ENCODE measurements at places on chromosomes 12 and 14. TPM values are rescaled to one million over a fixed set of nuclear protein-coding genes. Genes with fewer than 3 reads are reported as not detected.

The PTGER2 gene
- 119 TPM for total RNA-seq

The C3AR1 gene
- 9.1 TPM for total RNA-seq

The GPRC5A gene
- not detected for total RNA-seq

The GPD1 gene
- total RNA-seq: 0.23 TPM

The PSMB11 gene
- total RNA-seq: not detected

The ASIC1 gene
- 25.4 TPM for total RNA-seq

The PMEL gene
- total RNA-seq: 0.55 TPM

The RDH12 gene
- total RNA-seq: not detected

The RNU4-1 gene
- 1,409 TPM for total RNA-seq

The DNAH10 gene
- 0.18 TPM for total RNA-seq

The LPAR5 gene
- total RNA-seq: 16.5 TPM

The SLC16A7 gene
- 38.8 TPM for total RNA-seq

The ARMH4 gene
- not detected for total RNA-seq

The KCNH3 gene
- total RNA-seq: 5.1 TPM

The PLEKHG7 gene
- not detected for total RNA-seq

The TEX52 gene
- total RNA-seq: 0.40 TPM

The SIX4 gene
- total RNA-seq: 0.10 TPM

The ABHD12B gene
- total RNA-seq: not detected

The ANKRD33 gene
- not detected for total RNA-seq

The CLEC14A gene
- not detected for total RNA-seq

The TRIM9 gene
- 0.63 TPM for total RNA-seq

The HOXC10 gene
- not detected for total RNA-seq

The CLEC1B gene
- not detected for total RNA-seq

The NPAS3 gene
- not detected for total RNA-seq

The TSHR gene
- not detected for total RNA-seq

The SCN8A gene
- total RNA-seq: 1.4 TPM

The TRIAP1 gene
- total RNA-seq: 36.2 TPM

The RIN3 gene
- total RNA-seq: 89.0 TPM

The HSPB8 gene
- total RNA-seq: not detected

The BCL11B gene
- total RNA-seq: 70.6 TPM

The CATSPERB gene
- 1.5 TPM for total RNA-seq

The RESF1 gene
- total RNA-seq: 112 TPM

The TMEM229B gene
- 9.9 TPM for total RNA-seq

The PRIM1 gene
- 60.4 TPM for total RNA-seq

The SLCO1B1 gene
- total RNA-seq: not detected

The IFNG gene
- total RNA-seq: 3.1 TPM

The SDS gene
- not detected for total RNA-seq

The ANKRD13A gene
- total RNA-seq: 78.1 TPM

The CCNT1 gene
- total RNA-seq: 50.6 TPM

The TBC1D30 gene
- 0.11 TPM for total RNA-seq

The CACNB3 gene
- total RNA-seq: 13.1 TPM

The BHLHE41 gene
- not detected for total RNA-seq

The SDR9C7 gene
- total RNA-seq: not detected

The EPYC gene
- not detected for total RNA-seq

The TMCC3 gene
- total RNA-seq: 0.18 TPM

The ANO2 gene
- total RNA-seq: not detected

The MDM1 gene
- total RNA-seq: 28.9 TPM

The DPF3 gene
- 10.7 TPM for total RNA-seq

The ACOT4 gene
- 1.3 TPM for total RNA-seq

The PLEKHD1 gene
- total RNA-seq: 0.13 TPM

The RTL1 gene
- total RNA-seq: not detected

The PRKAG1 gene
- 59.8 TPM for total RNA-seq

The LALBA gene
- total RNA-seq: not detected

The RASSF9 gene
- total RNA-seq: not detected

The C12orf56 gene
- total RNA-seq: not detected

The GALNT8 gene
- total RNA-seq: 0.84 TPM

The LMO3 gene
- total RNA-seq: not detected

Measured in activated CD8-positive, alpha-beta T cell treated with anti-CD3 and anti-CD28 coated beads, Interleukin-2, amount 10 ng/mL, durations not matched to agents 7 days and 5 days (primary cell).